Heart right ventricle (tissue), 16 donors: ENCODE measurements at places on chromosomes 2 and 18. TPM values are rescaled to one million over a fixed set of nuclear protein-coding genes. Genes with fewer than 3 reads are reported as not detected.

The GCG gene
- total RNA-seq, result not detected

The LRP1B gene
- 0.02 TPM for total RNA-seq

The GNAL gene
- total RNA-seq, result 1.8 TPM

The TRIB2 gene
- total RNA-seq, result 29.4 TPM

The HOXD1 gene
- total RNA-seq, result not detected

The BOLL gene
- not detected for total RNA-seq

The SLC23A3 gene
- total RNA-seq, result 0.49 TPM

The VIT gene
- 3.0 TPM for total RNA-seq

The MATN3 gene
- 0.20 TPM for total RNA-seq

The KIF3C gene
- 3.0 TPM for total RNA-seq

The ITGA4 gene
- 9.2 TPM for total RNA-seq

The CHST9 gene
- 7.9 TPM for total RNA-seq

The L3MBTL4 gene
- total RNA-seq, result 3.2 TPM

The RTP5 gene
- not detected for total RNA-seq

The RIT2 gene
- total RNA-seq, result not detected

The C18orf54 gene
- total RNA-seq, result 0.70 TPM

The TBR1 gene
- total RNA-seq, result not detected

The SCN7A gene
- total RNA-seq, result 12.8 TPM

The DYNAP gene
- not detected for total RNA-seq

The ERICH2 gene
- 1.7 TPM for total RNA-seq

The WNT6 gene
- 0.15 TPM for total RNA-seq

The GKN2 gene
- total RNA-seq, result not detected

The ACVR1C gene
- 1.0 TPM for total RNA-seq

The METTL4 gene
- 5.4 TPM for total RNA-seq

The SYT4 gene
- total RNA-seq, result not detected

The RPRM gene
- total RNA-seq, result not detected

The RGPD3 gene
- total RNA-seq, result 0.20 TPM

The OTOS gene
- total RNA-seq, result not detected

The ORMDL1 gene
- 20.0 TPM for total RNA-seq

The ANKRD29 gene
- total RNA-seq, result 6.8 TPM

The UGT1A8 gene
- not detected for total RNA-seq

The TMEM247 gene
- total RNA-seq, result not detected

The CD8B gene
- not detected for total RNA-seq

The TNFRSF11A gene
- 0.72 TPM for total RNA-seq

The FSIP2 gene
- total RNA-seq, result 0.35 TPM

The ALLC gene
- total RNA-seq, result not detected

The CHRND gene
- not detected for total RNA-seq

The LOXHD1 gene
- total RNA-seq, result 0.42 TPM

The OR6B3 gene
- not detected for total RNA-seq

The FAP gene
- total RNA-seq, result 11.5 TPM

The FBXO41 gene
- 0.98 TPM for total RNA-seq

The PLGLB1 gene
- 0.79 TPM for total RNA-seq

The KIF5C gene
- total RNA-seq, result 0.28 TPM

The KCNE4 gene
- total RNA-seq, result 0.55 TPM
